ENCODE measurements at places on chromosomes 7 and 10. TPM values are rescaled to one million over a fixed set of nuclear protein-coding genes. Genes with fewer than 3 reads are reported as not detected.

DNA sequence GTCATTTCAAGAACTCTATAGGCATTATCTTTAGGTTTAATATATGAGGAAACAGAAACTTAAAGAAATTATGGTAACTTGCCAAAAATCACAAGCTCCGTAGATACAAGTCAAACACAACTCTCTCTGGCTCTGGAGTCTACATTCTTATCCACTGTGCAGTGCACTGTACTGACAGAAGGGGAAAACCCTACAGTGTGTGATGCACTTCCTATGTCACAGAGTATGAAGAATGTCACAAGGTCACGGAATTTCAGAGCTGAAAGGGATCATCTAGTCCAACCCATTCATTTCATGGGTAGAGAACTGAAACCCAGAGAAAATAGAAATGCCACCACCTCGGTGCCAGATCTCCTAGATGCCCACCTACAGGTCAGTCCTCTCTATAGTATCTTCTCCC lies 86.1 kb downstream of the LRRTM3 start:
- DNase-seq = no peak

Gene MMRN2
- 11.3 TPM for total RNA-seq

Gene CDHR1
- total RNA-seq = 0.69 TPM

Gene KAZALD1
- total RNA-seq = 0.57 TPM

DNA sequence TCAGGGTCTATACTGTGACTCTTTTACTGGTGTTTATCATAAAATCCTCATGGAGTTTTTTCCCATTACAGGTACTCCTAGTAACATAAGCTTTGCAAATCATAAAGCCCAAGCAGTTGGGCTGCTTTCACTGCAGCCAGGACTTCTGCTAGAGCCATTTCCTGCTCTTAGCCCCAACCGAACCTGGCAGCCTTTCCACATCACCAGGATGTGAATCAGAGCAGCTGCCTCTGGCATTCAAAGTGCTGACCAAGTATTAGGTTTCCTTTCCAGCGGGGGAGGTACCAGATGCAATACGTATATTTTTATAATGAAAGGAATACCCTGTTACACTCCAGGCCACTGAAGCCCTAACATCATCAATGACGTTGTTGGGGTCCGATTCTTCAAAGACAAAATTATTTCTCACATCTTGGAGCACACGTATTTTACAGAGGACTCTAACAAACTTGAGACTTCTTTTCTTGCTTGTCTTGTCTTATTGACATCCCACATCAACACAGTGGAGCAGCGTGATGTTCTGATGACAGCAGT lies 3.6 kb upstream of the HTR5A start:
- DNase-seq = no peak

Gene TUBAL3
- total RNA-seq = not detected

DNA sequence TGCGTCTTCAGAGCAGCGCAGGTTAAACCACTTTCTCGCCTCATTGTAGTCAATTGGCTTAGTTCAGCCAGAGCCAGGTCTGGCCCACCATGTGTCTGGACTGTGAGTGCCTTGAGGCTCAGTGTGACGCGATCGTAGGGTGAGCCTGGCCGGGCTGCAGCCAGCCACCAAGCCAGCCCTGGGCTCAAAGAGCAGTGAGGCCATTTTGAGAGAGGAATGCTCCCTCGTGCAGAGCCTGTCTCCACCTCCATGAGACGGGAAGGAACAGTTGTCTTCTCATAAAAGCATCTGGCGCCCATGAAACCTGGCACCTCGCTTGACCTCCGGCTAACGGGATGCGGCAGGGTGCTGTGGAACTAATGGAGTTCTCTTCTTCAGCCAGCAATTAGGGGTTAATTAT lies 34.5 kb downstream of the LHPP start:
- no peak for DNase-seq

DNA sequence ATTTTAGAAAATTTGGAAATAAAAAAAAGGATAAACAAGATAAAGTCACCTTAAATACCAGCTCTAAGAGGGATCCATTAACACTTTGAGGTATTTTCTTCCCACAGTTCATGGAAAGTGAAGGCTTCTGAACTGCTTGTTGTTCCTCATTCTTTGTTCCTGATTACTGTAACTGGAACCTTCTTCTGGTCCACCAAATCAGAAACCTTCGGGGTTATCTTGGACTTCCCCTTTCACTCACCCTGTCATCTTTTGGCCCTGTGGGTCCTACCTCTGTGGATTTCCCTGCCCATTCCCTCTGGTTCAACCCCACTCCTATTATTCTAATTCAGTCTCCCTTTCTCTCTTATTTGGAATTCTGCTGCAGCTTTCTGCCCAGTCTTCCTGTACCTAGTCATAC lies 116.5 kb upstream of the PRPS1L1 start:
- DNase-seq = no peak

- no peak for DNase-seq
Observed at GRCh38 chr7:30074422-30075030, 46.3 kb downstream of the PLEKHA8 start.

Gene FGL2
- 11.9 TPM for total RNA-seq

Measured in ovary (tissue), 10 donors.